ENCODE measurements at places on chromosomes 2 and 18. TPM values are rescaled to one million over a fixed set of nuclear protein-coding genes. Genes with fewer than 3 reads are reported as not detected.

The TUBA3E gene
- not detected for total RNA-seq

GRCh38 chr2:230762317-230762896, 49.8 kb downstream of the CAB39 start:
- no peak for DNase-seq

GRCh38 chr2:54760310-54760709, 36.8 kb downstream of the EML6 start:
- DNase-seq = no peak

The ALPP gene
- total RNA-seq = not detected

DNA sequence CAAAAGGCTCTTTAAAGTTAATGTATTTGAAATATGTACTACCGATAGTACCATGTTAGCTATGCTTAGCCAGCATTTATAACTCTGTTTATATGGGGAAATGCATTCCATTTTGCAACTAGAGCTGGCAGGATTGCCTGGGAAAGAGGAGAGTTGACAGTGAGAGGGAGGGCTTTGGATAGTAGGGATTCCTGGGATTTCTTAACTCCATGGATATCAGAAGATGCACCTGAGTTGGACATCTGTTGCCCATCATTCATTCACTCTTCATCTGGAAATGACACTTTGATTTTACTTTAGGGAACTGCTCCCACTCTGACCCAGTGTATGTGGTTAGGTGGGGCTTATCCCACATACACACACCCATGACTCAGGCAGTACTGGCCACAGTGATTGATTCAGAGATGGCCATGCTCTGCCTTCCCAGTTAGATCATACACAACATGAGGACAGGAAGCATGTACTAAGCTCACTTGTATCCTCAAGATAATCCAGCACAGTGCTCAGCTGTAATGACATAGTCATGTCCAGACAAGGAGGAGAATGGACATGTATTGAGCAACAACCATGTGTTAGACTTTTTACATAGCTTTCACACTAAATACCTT, 248.8 kb downstream of the MREG start:
- DNase-seq = no peak

DNA sequence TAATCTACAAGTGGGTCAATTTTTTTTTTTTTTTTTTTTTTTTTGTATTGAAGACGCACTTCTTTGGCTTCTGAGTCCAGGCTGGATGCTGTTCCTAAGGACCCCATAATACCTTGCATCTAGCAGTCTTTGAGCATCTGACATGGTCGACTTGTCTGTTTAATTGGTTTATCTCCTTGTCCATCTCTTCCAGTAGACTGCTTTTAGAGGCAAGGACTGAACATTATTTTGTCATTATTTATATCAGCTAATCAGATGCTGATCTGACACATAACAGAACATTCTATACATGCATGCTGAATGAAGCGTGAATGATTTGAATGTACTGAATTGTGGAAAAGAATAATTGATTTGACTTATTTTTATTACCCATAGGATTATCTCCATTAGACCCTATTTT, 118.7 kb downstream of the CDH7 start:
- no peak for DNase-seq

The IL37 gene
- not detected for total RNA-seq

GRCh38 chr2:51013933-51014526, 17.9 kb downstream of the NRXN1 start:
- no peak for DNase-seq

The DTNA gene
- total RNA-seq = 12.3 TPM
